Nephron progenitor cell (in vitro differentiated cells): ENCODE measurements at places on chromosomes 5 and 9.

DNA sequence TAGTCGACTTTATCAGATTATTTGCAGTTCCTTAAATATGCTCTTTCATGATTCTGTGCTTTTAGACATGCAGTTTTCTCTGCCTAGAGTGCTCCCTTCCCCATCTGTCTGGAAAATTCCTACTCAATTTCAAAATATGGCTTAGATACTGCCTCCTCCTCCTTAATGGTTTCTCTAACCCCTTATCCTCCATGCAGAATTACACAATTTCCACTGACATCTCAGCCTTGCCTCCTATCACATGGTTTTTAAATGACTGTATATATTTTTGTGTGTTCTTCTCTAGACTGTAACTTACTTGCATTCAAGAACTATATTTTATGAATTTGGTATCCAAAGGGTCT is 85.2 kb downstream of the SLC44A1 start:
- no peak for DNase-seq

DNA sequence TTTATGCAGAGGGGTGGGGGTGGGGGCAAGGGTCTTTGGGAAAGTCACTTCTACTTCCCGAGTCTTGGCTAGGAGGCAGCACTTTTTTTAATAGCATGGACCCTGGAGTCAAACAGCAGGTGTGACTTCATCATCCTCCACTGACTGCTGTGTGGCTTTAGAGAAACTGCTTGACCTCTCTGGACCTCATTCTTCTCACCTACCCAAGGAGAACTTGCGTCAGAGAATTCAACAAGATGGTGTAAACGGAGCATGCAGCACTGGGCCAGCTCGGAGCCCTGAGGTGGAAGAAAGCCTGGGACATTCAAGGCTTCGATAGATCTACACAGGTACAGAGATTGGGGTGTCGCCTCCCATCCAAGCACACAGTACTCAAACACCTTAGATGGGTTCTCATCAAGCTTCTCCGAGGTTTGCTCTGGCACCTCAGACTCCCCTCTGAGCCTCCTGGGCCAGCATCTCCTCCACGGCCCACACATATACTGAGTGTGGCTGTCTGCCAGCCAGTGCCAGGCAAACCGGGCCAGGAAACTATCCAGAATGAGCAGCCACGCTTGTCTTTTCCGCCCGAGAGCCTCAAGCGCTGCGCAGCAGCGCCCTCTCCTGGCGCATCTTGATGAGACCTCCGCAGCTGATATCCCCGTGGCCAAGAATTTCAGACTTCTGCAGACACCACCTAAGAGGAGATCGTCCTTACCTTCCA is 4.6 kb upstream of the SLC25A48 start:
- DNase-seq, result peak; percentile 82

- no peak for DNase-seq
Measured at GRCh38 chr5:90480699-90481098, 6.0 kb downstream of the POLR3G start.

- no peak for DNase-seq
Measured at GRCh38 chr9:124600407-124600806, 93.2 kb upstream of the NR5A1 start.

GRCh38 chr5:172855597-172856292 is 21.7 kb downstream of the ERGIC1 start:
- DNase-seq, result no peak

GRCh38 chr5:80090884-80091166 is 55.7 kb downstream of the THBS4 start:
- no peak for DNase-seq

DNA sequence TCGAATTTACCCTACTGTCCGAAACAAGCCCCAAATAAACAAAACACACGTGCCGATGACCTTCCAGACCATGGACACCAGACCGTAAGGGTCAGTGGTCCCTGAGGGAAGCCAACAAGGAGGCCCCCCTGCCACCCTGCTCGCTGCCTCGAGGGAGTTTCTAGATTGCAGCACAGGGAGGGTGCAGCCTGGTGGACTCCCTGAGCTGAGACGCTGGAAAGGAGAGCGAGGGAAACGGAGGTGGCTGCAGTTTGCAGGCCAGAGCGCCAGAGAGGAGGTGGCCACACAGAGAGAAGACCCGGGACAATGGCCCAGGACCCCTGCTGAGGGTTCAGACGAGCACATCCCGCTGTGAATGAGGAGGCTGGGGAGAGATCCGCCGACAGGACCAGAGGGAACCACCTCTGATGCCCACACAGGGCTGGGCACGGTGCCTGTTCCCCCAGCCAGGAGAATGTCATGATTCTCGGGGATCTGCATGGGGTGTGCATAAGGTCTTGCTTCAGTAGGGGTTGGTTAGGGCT is 48.9 kb downstream of the SLC6A3 start:
- no peak for DNase-seq

DNA sequence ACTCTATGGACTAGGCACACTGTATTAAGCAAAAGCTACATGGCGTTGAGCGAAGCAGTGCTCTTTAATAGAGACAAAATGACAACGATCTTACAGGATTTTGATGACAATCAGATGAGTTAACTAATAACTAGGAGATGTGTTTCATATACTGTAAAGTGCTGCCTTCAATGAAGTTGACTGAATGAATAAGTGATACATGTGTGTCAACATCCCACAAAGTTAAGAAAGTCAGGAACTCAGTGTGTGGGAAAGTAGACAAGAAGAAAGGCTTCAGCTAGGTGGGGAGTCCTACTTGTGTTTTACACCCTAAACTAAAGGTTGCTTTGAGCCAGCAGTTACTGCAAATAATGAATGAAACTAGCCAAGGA is 79.6 kb downstream of the PAPPA start:
- DNase-seq, result no peak

GRCh38 chr9:22147813-22148527 is 138.9 kb upstream of the CDKN2B start:
- DNase-seq, result no peak

GRCh38 chr5:154797762-154798161 is 42.6 kb downstream of the LARP1 start:
- DNase-seq, result no peak

DNA sequence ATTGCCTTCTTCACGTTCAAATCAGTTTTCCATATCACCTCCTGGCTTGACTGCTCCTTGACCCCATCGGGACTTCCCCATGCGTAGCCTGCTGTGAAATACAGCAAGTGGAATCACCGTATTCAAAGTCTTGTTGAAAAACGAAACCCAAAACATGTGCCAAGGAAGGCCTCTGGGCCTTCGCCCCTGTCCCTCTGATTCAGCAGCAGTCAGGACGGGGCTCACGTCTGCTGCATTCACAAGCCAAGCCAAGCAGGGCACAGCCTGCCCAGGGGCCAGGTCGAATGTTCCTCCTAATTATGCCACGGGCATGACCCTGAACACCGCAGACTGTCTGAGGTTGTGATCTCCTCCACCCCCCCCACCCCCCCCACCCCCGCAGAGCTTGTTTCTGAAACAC is 960 bp upstream of the CTNND2 start:
- DNase-seq, result peak; percentile 6

- no peak for DNase-seq
Measured at GRCh38 chr5:14958188-14958587, 86.6 kb upstream of the ANKH start.

GRCh38 chr5:179870403-179870903 is 11.8 kb upstream of the MRNIP start:
- DNase-seq, result peak; percentile 53

GRCh38 chr5:15489571-15490235 is 10.3 kb upstream of the FBXL7 start:
- DNase-seq, result no peak

DNA sequence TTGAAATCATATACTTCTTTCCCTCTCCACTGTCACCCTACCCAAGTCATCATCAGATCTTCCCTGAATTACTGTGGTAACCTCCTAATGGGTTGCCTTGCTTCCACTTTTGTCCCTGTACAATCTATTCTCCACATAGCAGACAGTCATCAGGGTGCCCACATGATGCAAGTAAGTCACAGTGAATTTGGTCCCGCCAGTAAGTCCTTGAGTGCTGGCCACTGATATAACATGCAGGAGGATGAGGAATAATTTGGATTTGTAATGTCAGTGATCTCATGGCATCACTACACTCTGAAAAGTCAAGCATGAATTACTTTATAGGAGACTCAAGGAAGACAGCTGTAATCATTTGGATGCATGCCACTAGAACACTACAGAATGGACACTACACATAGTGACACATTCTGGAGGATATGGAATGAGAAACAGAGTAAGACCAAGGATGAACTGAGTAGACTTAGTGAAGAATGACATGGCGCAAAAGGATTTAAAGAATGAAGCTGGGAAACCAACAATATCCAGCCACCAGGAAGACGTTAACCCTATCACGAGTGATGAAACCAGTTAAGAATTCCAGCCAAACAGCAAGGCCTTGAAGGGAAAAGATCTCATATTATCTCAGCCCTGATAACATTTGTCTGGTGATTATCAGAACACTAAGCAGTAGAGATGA is 28.6 kb downstream of the MARCHF3 start:
- no peak for DNase-seq

DNA sequence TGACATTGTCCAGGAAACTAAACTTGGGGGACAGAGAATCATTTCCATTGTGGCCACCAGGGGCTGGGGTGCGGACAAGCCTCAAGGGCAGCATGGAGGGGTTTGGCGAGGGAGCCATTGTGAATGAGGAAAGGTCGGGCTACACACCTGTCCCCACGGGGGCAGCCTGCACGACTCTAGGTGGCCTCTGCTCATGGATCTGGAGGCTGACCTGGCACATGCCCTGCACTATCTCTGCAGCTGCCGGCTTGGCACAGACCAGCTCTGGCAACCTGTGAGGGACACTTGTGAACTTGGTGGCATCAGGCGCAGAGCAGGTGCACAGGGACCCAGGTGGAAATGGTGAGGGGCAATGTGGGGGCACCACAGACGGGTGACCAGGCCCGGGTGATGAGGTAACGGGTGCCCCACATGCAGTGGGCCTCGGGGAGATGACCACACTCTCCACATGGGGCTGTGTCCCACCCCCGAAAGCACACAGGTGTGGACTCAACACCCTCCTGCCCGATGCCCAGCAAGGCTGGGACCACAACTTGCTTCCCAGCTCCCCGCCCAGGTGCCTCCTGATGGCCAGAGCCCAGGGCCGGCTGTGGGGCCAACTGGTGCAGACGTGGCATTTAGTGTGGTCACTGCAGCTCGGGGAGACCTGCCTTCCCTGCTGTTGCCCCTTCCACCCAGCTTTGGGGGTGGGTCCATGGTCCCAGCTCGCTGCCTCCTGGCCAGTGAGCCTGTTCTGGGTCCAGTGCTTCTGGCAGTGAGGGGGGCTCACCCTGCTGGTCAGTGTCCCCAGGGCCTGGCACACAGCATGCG is 60.9 kb upstream of the UBAC1 start:
- no peak for DNase-seq

GRCh38 chr5:140217299-140218026 is 42.5 kb downstream of the CYSTM1 start:
- DNase-seq, result no peak

DNA sequence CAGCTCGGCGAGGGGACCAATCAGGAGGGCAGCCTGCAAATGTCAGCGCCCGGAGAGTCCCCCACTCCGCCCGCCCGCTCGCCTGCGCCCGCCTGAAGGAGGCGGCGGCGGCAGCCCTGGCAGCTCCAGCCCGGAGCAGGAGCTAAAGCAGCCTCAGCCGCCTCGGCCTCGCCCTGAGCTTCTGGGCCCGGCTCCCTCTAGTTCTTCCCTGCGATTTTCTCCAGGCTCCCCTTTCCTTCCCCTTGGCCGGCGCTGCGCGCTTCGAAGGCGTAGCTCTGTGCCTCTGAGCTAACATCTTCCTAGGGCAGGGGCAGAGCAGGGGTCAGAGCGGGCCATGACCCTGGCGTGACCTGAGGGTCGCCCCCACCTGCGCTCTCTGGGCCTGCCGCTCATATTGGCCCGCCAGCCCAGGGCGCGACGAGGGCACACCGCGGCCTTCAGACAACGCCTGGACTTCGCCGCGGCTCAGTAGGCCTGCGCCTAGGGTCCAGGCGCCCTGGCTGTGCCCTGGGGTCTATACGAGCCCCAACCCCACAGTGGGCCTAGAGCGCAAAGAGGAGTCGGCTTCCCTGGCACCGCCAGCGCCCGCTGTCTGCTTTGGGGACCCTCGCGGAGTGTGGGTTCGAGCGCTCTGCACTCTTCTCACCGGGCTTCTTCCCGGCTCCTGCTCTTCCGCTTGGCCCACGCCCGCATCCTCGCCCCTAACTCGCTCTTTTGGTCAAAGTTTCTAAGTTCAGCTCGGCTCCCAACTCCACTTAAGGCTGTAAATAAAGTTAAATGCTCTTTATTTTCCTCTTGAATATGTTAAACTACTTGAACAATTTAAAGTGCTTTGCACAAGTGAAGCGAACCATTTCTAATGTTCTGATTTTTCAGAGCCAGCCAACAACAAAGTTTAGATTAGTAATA is 504 bp upstream of the OTP start:
- DNase-seq, result peak; percentile 70

DNA sequence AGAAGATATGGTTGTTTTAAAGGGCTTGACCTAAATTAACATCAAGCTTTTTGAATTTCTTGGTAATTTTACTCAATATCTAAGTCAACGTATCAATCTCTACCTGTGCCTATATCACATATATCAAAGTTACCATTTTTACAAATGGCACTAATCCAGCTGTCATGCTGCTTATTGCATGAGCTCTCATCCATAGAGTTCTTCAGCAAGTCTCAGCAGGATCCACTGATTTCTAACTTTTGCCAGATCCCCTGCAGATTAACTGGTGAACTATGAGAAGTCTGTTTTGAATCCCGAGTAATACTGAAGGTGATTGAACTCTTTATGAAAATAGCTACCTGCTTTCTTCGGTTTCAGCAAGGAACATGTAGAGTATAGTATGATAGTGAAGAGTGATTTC is 1239.8 kb upstream of the ACO1 start:
- no peak for DNase-seq

- no peak for DNase-seq
Measured at GRCh38 chr9:121640491-121641223, 10.8 kb upstream of the DAB2IP start.

DNA sequence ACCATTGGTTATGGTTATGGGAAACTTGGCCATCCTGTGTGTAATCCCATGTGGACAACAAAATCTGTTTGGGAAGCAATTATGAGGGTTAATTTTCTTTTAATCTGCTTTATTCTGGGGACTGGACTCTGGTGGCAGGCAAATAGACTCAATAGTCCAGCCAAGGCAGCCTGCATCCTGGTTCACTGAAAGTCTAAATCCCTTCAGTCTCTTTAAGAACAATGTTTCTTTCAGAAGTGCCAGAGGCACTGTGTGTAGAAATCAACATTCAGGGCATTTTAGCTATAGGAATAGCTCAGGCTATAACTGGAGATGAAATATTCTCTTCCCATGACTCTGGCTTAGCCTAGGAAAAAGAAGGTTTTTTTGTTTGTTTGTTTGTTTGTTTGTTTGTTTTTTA is 118.0 kb downstream of the SPATA31D1 start:
- DNase-seq, result no peak

- DNase-seq, result no peak
Measured at GRCh38 chr9:90789862-90790261, 11.8 kb upstream of the SYK start.

- DNase-seq, result peak; percentile 48
Measured at GRCh38 chr5:58871648-58872242, 288.9 kb downstream of the RAB3C start.
